ENCODE measurements at places on chromosomes 16 and 17.

GRCh38 chr17:67434061-67434525, 57.0 kb downstream of the PITPNC1 start:
- DNase-seq: peak; percentile 26

GRCh38 chr16:1494129-1494640, 1.0 kb downstream of the TELO2 start:
- no peak for DNase-seq

GRCh38 chr16:67964477-67965131, 3.8 kb downstream of the SLC12A4 start:
- DNase-seq: no peak

DNA sequence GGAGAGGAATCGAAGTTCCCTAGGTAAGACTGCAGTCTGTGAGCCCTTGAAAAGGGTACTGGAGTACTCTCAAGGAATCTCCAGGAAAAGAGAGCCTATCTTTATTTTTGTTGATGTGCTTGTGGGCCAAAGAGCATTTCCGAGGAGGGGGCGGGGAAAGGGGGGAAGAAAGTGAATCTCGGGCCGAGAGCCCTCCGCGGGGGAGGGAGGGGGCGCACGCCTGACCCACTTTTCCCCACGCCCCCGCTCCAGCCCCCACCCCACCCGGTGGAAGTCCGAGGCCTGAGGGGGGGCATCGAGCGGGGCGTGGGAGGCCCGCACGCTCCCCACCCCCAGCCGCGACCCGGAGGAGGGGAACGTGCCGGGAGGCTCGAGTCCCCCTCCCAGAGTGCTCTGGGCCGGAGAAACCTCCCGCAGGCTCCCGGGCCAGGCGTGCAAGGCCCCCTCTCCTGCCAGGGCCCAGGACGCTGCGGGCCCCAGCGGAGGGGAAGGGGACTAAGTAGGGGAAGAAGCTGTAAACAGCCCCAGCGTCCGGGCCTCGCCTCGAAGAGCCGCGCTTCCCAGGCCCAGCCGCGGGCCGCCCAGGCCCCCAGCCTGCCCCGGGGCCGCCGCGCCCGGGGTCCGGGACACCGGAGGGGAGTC, 444 bp downstream of the HELZ start:
- no peak for DNase-seq

- DNase-seq: no peak
These were observed 1.1 kb downstream of the CCL13 start for GRCh38 chr17:34357398-34357797.

- DNase-seq: peak; percentile 31
These were observed 286.6 kb upstream of the CCL2 start for GRCh38 chr17:33968350-33969044.

DNA sequence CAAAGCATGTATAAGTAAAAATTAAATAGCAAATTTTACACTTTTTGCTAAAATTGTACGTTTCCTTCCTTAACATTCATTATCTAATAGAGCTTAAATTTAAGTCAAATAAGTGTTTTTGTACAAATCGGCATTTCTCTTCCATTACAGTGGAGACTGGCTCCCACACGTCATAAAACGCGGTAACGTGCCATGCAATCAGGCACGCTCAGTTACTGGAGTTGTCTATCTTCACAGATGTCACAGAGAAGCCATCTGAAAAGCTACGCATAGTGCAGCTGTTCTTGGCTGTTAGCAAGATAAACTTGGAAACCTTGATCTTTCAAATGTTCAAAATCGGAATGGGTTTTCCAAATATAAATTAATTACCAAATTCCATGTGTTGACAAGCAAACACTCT, 165.3 kb downstream of the STX8 start:
- no peak for DNase-seq

DNA sequence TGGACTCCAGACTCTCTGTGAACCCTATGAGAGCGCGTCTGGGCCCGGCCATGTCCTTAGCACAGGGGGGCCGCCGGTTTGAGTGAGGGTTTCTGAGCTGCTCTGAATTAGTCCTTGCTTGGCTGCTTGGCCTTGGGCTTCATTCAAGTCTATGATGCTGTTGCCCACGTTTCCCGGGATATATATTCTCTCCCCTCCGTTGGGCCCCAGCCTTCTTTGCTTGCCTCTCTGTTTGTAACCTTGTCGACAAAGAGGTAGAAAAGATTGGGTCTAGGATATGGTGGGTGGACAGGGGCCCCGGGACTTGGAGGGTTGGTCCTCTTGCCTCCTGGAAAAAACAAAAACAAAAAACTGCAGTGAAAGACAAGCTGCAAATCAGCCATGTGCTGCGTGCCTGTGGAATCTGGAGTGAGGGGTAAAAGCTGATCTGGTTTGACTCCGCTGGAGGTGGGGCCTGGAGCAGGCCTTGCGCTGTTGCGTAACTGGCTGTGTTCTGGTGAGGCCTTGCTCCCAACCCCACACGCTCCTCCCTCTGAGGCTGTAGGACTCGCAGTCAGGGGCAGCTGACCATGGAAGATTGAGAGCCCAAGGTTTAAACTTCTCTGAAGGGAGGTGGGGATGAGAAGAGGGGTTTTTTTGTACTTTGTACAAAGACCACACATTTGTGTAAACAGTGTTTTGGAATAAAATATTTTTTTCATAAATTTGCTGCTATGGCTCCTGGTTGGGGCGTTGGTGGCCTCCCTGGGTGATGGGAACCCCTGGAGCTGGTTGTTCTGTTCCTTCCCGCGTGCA, 23.1 kb downstream of the STAT5A start:
- no peak for DNase-seq

DNA sequence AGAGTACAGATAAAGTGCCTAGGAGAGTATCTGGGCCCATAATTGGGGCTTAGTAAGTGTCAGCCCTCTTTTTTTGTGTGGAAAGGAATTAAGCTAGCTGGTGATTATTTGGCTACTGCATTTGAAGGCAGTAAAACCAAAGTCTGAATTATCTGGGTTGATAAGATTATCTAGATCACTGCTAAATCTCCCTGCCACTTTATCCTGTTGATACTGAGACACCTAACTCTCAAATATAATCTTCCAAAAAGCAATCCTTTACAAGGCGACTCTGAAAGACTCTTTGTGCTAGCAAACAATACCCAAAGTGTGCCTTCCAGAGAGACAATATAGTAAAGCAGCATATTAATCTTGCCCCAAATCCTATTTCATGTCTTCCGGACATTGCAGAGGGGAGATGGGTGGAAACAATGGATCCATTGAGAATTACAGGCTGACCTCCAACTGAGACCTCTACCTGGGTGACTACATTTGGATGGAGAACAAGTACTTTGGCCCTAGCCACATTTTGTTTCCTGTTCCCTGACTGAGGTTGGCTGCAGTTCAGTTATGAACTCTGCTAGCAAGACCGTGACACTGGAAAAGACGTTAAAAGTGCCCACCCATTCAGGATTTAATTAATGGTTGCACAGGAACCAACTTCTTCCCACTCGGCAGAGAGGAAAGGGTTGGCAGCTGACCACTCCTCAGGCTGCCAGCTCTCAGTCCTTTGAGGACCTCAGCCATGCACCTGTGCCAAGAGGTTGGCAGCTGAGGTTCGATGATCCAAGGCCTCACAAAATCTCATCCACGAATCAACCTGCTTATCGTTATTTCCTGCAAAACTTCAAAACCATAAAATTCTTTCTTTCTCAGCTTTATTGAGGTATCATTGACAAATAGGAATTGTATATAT, 72.6 kb downstream of the SYCE1L start:
- no peak for DNase-seq

DNA sequence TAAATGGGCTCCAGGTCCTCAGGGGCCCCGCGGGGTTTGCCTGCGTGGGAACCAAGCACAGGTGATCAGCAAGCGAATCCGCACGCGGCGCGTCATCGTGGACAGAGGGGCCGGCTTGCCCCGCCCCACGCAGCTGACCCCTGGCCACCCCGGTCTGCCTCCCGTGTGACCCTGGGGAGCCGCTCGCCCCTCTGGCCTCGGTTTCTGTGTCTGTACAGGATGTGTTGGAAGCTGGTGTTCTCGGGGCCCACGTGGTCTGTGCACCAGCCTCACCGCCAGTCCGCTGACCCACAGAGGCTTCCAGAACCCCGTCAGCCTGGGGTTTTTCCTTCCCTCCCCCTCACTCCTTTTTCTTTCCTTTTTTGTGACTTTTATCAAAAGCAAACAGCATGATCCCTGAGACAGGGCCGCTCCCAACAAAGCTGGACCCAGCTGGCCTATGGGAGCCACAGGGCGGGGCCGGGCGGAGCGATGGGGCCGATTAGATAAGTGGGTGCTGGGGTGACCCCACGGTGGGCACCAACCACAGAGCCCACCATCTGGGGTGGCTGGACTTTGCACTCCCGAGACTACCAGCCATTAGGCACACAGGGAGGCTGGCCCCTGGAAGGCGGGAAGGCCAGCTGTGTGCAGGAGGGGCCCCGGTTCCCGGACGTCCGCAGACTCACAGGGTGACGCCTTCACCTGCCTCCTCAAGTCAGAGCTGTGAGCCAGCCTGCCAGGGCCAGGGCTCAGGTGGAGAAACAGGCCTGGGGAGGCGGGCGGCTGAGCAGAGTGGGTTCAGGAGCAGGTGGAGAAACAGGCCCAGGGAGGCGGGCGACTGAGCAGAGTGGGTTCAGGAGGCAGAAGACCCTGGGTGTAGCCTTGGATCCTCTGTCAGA, 56.0 kb downstream of the ZFPM1 start:
- DNase-seq: no peak

GRCh38 chr17:30519707-30520106, 42.5 kb downstream of the GOSR1 start:
- DNase-seq: no peak

- no peak for DNase-seq
These were observed 34.0 kb downstream of the RAB11FIP4 start for GRCh38 chr17:31425282-31426040.

GRCh38 chr16:22664561-22664997, 149.4 kb upstream of the HS3ST2 start:
- no peak for DNase-seq

DNA sequence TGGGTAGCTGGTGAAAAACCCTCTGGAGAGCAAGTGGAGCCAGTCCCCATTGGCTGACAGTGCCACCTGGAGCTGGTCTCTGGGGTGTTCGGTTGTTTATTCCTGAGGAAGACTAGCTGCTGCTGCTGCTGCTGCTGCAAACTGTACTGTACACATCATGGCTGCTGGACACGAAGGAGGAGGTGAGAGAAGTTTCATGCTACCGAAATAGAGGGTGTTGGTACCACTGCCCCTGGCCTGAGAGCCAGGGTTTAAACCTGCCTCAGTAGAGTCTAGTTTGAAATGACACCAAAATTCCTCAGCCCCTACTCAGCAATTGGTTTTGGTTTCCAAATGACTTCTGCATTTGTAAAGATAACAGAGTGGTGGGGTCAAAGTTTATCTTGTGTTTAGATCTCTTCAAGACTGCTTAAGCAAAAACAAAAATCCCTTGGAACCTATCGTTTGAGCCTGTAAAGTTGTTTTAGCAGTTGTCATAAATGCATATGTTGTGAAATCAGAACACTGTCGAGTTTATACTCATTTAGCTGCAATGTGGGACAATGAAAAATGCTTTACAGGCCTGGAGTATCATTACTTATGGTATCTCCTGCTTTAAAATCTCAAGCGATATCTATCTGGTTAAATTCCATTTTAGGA, 40.8 kb downstream of the CYB5B start:
- DNase-seq: no peak

- no peak for DNase-seq
These were observed 94.2 kb downstream of the HELZ start for GRCh38 chr17:67150826-67151225.

DNA sequence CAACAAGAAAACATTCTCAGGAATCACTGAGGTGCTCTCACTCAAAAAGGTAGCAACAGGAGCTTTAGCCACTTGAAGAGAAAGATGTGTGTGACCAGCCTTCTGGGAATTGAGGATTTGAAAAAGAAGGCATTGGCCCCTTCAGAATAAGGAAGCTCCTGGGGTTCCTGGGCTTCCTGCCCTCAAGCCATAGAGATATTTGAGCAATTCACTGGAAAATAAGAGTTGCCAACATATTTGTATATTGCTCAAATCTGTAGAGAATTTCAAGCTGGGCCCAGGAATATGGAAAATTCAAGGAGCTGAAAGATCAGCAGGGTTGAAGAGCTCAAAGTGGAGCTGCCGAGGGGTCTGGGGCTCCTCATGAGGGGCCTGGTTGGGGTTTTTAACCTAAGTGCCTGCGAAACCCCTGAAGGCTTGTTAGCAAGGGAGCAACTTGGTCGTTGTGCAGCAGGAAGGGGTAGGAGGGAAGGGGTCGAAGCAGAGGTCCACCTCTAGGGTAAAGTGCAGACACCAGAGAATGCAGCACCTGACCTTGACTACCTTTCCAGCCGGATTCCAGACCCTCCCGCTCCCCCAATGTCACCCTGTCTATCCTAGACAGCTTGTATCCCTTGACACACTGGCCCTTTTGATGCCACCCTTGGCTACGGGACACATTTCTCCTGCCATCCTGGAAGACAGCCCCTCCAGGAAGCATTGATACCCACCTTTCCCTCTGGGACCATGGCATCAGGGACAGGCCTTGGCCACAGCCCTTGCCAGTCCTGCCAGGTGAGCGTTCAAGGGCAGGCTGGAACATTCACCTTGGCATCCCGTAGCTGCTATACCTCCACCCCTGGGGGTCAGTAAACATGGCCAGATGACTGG, 67.6 kb upstream of the SREBF1 start:
- DNase-seq: no peak

DNA sequence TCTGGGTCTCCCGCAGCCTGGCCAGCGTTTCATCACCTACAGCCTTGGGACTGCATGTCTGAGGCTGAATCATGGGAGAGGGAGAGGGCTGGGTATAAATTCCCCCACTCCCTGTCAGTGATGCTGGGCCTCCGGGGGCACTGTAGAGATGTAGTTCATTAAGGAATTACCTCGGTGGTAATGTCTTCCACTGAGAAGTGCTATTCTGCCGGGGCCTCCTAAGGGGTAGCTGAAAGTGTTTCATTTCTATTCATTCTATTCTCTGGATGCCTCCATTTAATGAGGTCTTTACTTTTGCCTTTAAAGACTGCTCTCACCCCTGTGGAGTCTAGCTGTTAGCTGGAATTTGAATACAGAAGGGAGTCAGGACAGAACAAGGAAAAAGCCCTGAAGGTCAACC, 116.4 kb upstream of the HS3ST4 start:
- no peak for DNase-seq

DNA sequence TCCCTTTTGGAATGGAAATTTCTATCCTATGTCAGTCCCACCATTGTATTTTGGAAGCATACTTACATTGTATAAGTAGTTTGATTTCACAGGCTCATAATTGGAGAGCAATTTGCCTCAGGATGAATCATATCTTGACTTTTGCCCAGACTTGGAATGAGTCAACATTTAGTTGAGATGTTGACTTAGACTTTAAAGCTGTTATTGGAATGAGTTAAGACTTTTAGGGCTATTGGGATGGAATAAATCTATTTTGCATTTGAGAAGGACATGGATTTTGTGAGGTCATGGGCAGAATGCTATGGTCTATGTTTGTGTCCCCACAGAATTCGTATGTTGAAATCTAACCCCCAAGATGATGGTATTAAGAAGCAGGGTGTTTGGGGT, 12.2 kb upstream of the ZNF594 start:
- DNase-seq: no peak

- DNase-seq: no peak
These were observed 42.2 kb downstream of the HOXB1 start for GRCh38 chr17:48488548-48489106.

GRCh38 chr17:44049294-44050060, 17.0 kb downstream of the LSM12 start:
- no peak for DNase-seq

GRCh38 chr17:2013994-2014317, 11.2 kb downstream of the RTN4RL1 start:
- DNase-seq: no peak

- no peak for DNase-seq
These were observed 45.5 kb upstream of the STH start for GRCh38 chr17:45953561-45953960.

GRCh38 chr16:19415461-19415860, 2.2 kb upstream of the TMC5 start:
- no peak for DNase-seq

GRCh38 chr16:65831903-65832666, 534.4 kb upstream of the CDH5 start:
- no peak for DNase-seq
